ENCODE measurements at places on chromosomes 12 and 14. TPM values are rescaled to one million over a fixed set of nuclear protein-coding genes. Genes with fewer than 3 reads are reported as not detected.

GRCh38 chr12:46442738-46443137, 70.2 kb upstream of the SLC38A2 start:
- H3K4me1 ChIP-seq, result no peaks in the 10 kb centered on the region
- H3K27ac ChIP-seq, result no peak overlapping the region
- H3K36me3 ChIP-seq, result no peaks in the 10 kb centered on the region
- H3K27me3 ChIP-seq, result no peaks in the 10 kb centered on the region

GRCh38 chr12:116130431-116130830, 147.1 kb downstream of the MED13L start:
- H3K27ac ChIP-seq, result peak overlapping the region; percentile 62
- H3K4me1 ChIP-seq, result peaks cover 97% of the 10 kb centered on the region
- DNase-seq, result no peak
- H3K36me3 ChIP-seq, result no peaks in the 10 kb centered on the region

- no peaks in the 10 kb centered on the region for H3K27me3 ChIP-seq
- H3K27ac ChIP-seq, result no peak overlapping the region
- H3K4me3 ChIP-seq, result no peak overlapping the region
- H3K36me3 ChIP-seq, result no peaks in the 10 kb centered on the region
- no peak for DNase-seq
Observed at GRCh38 chr14:41548666-41549065, 58.0 kb upstream of the LRFN5 start.

DNA sequence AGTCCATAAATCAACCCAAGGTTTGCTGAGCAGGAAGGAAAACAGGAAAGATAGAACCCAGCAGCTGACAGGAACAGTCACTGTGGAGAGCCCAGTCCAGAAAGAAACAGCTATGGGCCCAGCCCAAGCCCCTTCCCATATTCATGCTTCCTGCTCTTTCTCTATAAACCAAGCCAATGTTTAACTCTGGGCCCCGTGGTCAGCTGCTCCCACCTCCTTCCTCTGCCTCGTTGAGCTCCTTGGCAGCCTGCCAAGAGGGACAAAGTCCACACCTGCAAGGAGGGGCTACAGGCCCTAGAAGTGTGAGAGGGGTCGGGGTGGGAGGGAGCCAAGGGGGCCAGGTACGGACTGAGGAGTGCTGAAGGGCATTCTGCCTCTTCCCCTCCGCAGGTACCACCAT, 10.0 kb downstream of the SLC6A13 start:
- H3K36me3 ChIP-seq, result no peaks in the 10 kb centered on the region
- H3K4me3 ChIP-seq, result no peak overlapping the region
- peaks cover 20% of the 10 kb centered on the region for H3K27me3 ChIP-seq
- H3K4me1 ChIP-seq, result no peaks in the 10 kb centered on the region

DNA sequence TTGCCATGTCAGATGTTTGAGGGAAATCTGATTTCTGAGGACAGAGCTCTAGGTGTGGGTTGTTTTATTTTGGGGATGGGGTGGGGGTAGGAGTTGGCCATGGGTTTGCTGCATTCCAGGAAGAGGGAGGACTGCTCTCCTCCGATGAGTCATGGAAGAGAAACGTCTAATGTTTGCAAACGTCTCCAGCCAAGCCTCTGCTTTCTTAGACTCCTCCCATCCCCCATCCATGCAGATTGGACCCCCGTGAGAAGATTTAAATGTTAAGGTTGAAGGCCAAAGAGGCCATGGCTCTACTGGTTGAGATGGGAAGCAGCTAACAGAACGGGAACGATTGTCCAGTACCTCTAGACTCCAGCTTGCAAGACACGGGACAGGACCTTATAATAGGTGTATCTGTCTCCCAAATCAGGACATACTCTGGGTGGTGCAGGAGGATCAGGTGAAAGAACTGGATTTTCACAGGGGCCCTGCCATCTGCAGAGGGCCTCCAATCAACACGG, 11.4 kb upstream of the ATP2A2 start:
- no peaks in the 10 kb centered on the region for H3K27me3 ChIP-seq
- no peaks in the 10 kb centered on the region for H3K4me1 ChIP-seq
- H3K4me3 ChIP-seq, result no peak overlapping the region
- peak overlapping the region; percentile 67 for H3K27ac ChIP-seq
- DNase-seq, result peak; percentile 72

GRCh38 chr12:69527506-69528272, 57.5 kb downstream of the FRS2 start:
- peak overlapping the region; percentile 13 for H3K27ac ChIP-seq
- H3K4me3 ChIP-seq, result no peak overlapping the region
- no peaks in the 10 kb centered on the region for H3K27me3 ChIP-seq
- DNase-seq, result no peak
- H3K4me1 ChIP-seq, result peaks cover 31% of the 10 kb centered on the region
- no peaks in the 10 kb centered on the region for H3K36me3 ChIP-seq

DNA sequence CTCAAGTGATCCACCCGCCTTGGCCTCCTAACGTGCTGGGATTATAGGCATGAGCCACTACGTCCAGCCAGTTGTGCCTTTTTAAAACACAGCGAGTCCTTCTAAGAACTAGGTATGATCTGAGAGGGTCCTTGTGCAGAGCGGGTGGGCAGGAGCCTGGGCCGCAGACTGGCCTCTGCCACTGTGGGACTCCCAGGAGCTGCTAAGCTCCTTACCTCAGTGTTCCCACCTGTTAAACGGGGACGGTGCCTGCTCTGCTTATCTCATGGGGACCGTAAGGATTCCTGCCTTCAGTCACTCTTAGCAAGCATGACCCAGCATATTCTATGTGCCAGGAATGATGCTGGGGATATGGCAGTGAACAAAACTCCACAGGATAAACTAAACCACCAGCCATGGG, 136.9 kb downstream of the RBM19 start:
- no peak overlapping the region for H3K4me3 ChIP-seq
- no peak for DNase-seq
- no peak overlapping the region for H3K27ac ChIP-seq

DNA sequence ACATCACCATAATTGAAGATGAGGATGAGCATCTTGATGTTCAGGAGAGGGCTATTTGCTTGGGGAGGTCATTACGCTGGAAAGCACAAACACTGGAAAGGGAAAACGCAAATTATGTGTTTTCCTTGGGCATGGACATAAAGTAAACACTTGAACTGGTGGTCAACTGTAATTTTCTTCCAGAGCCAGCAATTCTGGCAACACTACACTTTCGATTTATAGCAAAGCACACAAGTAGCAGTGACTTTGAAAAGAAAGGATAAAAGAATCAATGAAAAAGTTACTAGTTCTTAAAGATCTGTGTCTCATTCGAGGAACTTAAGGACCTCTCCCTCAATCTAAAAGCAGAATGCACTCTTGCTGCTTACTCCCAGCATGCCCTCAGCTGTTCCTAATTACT, 2.2 kb downstream of the CLEC14A start:
- no peak for DNase-seq
- no peaks in the 10 kb centered on the region for H3K4me1 ChIP-seq
- no peak overlapping the region for H3K4me3 ChIP-seq
- peak overlapping the region; percentile 27 for H3K27ac ChIP-seq
- H3K27me3 ChIP-seq, result peaks cover 23% of the 10 kb centered on the region
- no peaks in the 10 kb centered on the region for H3K36me3 ChIP-seq

GRCh38 chr12:53696285-53696654, 20.4 kb upstream of the ATP5MC2 start:
- H3K4me3 ChIP-seq, result no peak overlapping the region
- H3K4me1 ChIP-seq, result no peaks in the 10 kb centered on the region
- H3K27me3 ChIP-seq, result peaks cover 64% of the 10 kb centered on the region
- no peak for DNase-seq

GRCh38 chr14:28542040-28542439, 224.5 kb upstream of the FOXG1 start:
- H3K4me1 ChIP-seq, result no peaks in the 10 kb centered on the region
- H3K27ac ChIP-seq, result no peak overlapping the region
- no peak for DNase-seq
- no peak overlapping the region for H3K4me3 ChIP-seq

- H3K27ac ChIP-seq, result peak overlapping the region; percentile 81
- H3K4me1 ChIP-seq, result peaks cover 6% of the 10 kb centered on the region
- H3K4me3 ChIP-seq, result peak overlapping the region; percentile 54
- peaks cover 43% of the 10 kb centered on the region for H3K27me3 ChIP-seq
- no peaks in the 10 kb centered on the region for H3K36me3 ChIP-seq
- DNase-seq, result peak; percentile 75
Observed at GRCh38 chr14:61322011-61322798, 826 bp downstream of the PRKCH start.

Gene C12orf50
- not detected for total RNA-seq
